ENCODE measurements at places on chromosomes 6 and 20.

- DNase-seq: no peak
Observed at GRCh38 chr6:78363688-78364087, 503.7 kb upstream of the IRAK1BP1 start.

DNA sequence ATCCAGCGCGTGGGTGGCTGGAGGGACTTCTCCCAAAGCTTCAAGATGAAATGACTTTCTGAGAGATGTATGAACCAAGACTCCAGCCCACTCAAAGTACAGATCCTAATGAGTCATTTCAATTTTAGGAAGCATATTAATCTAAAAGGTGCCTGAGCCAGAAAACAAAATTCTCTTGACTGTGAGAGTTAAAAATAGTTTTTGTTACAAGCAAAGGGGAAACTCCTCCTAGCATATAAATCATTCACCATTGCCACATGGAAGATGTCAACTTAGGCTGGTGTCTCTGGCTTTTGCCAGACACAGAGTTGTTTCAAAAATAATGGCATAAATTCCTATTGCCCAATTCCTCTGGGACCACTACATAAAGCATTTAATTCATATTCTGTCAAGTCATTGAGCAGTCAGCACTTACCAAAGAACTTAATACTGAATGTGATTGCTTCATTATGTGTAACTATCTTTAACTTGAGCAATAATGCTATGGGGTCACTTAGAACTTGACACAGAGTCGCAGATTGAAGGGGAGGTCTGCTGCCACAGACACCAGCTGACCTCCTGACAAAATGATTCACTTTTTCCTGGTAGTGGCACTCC lies 280.6 kb downstream of the SLC35F1 start:
- no peak for DNase-seq

DNA sequence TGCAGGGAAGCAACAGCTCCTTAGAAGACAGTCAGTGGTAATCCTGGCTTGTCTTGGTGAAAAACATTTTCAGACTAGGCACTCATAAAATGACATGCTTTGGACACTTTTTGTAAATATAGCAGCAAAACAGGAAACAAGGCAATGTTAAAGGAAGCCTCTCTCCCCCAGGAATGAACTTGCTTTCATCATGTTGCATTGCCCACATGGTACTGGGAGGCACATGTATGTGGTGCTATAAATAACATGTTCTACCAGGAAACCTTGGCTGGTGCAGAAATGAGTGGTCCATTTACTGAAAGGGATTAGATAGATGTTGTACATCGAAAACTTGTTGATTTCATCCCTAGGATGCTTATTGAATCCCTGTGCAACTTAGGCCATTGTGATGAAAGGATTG lies 121.4 kb upstream of the RREB1 start:
- no peak for DNase-seq

GRCh38 chr6:95596021-95596420 lies 18.7 kb downstream of the MANEA start:
- no peak for DNase-seq

DNA sequence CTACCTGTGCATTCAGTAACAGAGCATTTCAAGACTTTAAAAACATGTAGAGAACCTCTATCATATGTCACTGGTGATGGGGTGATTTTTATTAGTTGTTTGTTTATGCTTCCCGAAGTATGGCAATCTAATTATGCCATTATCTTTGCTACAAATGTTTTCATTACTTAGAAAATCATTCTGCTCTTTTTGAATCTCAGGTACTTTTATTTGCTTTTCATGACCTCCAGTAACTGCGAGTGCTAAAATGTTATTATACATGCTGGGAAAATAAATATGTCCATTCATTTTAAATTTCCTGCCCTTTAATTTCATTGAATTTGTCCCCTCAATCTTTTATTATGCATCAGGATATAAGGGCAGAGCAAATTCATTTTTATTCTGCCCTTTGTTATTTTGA lies 515.7 kb downstream of the NKAIN2 start:
- no peak for DNase-seq

- no peak for DNase-seq
Observed at GRCh38 chr20:40489886-40490285, 199.2 kb downstream of the MAFB start.

DNA sequence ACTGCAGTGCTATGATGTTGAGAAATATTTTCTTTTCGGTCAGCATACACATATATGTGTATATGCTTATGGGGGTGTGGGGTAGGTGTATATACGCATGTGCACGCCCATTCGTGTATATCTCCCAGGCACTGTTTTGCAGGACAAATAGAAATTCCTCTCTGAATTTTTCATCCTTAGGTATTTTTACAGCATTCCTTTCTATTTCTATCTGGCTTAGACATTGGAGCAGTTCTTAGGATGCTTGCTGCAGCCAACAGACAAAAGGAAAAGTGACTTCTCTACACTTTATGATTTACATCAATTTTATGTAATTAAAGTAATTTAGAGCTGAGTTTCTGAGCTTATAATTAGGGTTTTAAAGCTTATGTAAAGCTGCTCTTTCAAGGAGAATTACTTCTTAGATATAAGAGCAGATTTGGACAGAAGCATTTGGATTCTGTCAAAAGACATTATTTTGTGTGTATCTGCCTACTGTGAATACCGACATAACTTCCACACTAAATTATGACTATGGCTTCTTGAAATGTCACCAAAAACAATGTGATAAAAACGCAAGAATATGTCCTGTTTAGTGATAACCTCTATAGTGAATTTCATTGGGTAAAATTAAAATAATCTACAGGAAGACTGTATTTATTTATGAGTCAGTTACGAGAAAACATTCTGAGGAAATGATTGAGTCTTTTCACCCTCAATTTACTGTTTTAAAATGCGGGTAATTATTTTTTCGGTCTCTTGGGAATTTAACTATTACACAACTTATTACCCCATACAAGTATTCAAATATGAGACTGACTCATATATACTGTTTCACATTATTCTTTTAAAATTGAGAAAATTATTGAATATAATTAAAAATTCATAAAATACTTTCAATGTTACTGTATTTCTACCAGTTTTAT lies 21.3 kb upstream of the CEP43 start:
- no peak for DNase-seq

- DNase-seq: no peak
Observed at GRCh38 chr6:147116056-147116455, 88.2 kb upstream of the STXBP5 start.
